ENCODE measurements at places on chromosomes 5 and 9. TPM values are rescaled to one million over a fixed set of nuclear protein-coding genes. Genes with fewer than 3 reads are reported as not detected.

GRCh38 chr5:64693636-64694035, 3.3 kb downstream of the SHISAL2B start:
- no peak for DNase-seq

DNA sequence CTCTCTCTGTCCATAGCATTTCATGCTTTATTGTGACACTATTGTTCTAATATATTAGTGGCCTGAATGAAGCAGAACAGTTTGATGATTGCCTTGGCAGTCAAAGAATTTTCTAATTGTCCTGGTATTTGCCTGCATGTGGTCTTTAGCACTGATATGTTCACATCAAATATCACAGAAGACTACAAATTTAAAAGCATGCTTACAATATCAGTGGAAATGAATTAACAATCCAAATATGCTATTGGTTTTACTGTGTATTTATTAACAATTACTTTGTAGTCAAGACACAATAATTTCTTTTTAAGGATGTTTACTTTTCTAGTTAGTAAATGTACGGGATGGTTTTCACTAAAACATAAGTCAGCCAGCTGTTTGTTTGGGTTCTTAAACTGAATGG, 18.3 kb downstream of the EFNA5 start:
- DNase-seq, result no peak

DNA sequence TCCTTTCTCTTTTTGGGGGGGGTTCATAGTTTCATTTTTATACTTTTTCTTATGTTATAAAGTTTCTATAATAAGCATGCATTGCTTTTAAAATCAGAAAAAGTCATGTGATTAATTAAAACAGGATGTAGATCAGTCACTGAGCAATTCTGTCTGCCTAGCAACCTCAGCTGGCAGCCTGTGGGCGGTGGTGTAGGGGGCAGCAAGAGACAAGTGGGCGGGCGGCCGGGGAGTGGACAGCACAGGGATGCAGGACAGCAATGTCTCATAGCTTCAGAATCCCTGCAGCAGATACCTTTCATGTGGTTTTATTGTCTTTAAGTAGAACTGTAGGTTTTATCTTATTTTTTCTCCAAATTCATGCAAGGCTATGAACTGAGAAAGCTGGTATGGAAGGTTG, 101.9 kb upstream of the S1PR3 start:
- no peak for DNase-seq

DNA sequence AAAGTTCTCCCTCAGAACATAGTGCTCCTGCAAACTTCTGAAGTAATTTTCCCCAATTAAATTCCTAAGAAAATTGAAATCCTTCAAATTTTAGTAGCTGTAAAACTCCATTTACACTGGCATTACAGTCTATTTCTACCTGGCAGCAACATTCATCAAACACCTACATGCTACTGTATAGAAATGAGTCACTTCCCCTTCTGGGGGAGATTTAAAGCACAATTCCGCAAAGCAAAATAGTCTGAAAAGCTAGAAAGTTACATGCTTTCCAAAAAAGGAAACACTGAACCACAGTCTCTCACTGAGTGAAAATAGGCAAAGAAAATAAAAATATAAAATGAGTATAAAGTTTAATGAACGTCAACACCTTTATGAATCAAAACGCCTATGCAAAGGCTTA, 43.3 kb downstream of the MCTP1 start:
- no peak for DNase-seq

ARID3C gene
- under 0.01 TPM for total RNA-seq

NUDT2 gene
- total RNA-seq, result 38.3 TPM

RNF208 gene
- 0.22 TPM for total RNA-seq
